ENCODE measurements at places on chromosomes 3 and 15.
A peak's percentile ranks its signal among the peaks of the same experiment; 100 is the strongest.

- no peak for DNase-seq
Measured at GRCh38 chr3:150365132-150365604, 42.9 kb upstream of the TSC22D2 start.

DNA sequence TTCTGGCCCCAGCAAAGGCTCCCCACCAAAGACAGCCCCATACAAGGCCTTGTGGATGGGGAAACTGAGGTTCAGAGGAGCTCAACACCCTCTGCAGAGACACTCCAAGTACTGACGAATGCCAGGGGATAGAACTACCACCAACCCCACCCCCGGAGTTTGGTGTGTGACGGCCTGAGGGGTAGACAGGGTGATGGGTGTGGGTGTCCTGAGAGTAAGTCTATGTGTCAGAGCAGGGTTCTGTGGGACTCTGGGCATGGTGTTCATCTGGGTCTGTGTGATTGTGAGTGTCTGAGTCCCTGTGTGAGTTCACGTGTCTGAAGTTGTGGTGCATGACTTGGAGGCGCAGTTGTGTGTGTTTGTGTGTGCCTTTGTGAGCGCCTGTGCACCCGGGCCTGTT, 7.4 kb downstream of the PTH1R start:
- no peak for DNase-seq

GRCh38 chr3:58102390-58102750, 94.1 kb downstream of the FLNB start:
- DNase-seq = no peak

DNA sequence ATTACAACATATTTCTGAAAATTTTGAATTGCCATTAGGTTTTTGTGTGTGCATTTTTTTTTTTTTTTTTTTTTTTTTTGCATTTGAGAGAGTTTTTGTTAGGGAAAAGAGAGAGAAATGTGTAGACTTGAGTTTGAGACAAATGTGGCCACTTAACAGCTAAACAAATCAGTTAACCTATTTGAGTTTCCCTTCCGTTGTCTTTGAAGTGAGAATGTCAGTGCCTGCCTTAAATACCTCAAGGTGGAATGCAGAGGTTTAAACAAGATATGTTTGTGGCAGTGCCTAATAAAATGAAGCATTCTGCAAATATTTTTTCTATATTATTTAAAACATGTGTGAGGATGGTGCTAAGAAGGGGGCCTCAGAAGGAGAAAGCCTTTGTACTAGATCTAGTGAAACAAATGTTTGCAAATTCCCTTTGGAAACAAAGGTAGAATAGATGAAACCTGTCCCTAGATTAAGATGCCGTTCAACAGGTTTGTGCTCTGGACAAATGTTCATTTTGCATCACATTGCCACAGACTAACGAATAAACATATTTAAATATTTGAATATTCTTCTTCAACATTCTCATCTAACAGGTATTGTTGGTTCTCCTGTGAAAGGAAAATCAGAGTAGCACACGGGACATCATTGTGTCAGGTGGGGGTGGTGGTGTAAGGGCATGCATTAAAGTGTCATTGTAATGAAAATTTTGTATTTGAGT, 80.7 kb downstream of the SATB1 start:
- DNase-seq = no peak

GRCh38 chr3:87673132-87673531, 385.7 kb downstream of the CGGBP1 start:
- no peak for DNase-seq

DNA sequence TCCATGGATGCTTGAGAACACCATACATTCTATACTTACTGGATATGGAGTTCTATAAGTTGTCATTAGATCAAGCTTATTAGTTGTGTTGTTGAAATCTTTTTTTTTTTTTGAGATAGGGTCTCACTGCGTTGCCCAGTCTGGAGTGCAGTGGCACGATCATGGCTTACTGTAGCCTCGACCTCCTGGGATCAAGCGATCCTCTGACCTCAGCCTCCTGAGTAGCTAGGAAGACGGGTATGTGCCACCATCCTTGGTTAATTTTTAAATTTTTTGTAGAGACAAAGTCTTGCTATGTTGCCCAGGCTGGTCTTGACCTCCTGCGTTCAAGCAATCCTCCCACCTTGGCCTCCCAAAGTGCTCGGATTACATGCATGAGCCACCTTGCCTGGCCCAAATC, 12.5 kb upstream of the NCBP2 start:
- no peak for DNase-seq

GRCh38 chr3:13099707-13100106, 26.5 kb upstream of the IQSEC1 start:
- no peak for DNase-seq

- no peak for DNase-seq
Measured at GRCh38 chr15:37219211-37219701, 118.9 kb upstream of the MEIS2 start.

GRCh38 chr15:98347001-98347400, 301.3 kb upstream of the IGF1R start:
- no peak for DNase-seq

DNA sequence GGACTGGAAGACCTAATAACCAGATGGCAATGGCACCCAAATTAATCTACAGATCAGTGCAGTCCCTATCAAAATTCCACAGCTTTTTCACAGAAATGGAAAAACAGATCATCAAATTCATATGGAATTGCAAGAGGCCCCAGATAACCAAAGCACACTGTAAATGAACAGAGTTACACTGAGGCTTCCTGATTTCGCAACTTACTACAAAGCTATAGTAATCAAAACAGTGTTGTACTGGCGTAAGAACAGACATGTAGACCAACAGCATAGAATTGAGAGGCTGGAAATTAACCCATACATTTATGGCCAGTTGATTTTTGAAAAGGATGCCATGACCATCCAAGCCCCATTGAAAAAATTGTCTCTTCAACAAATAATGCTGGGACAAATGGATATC, 16.2 kb downstream of the XPC start:
- no peak for DNase-seq

DNA sequence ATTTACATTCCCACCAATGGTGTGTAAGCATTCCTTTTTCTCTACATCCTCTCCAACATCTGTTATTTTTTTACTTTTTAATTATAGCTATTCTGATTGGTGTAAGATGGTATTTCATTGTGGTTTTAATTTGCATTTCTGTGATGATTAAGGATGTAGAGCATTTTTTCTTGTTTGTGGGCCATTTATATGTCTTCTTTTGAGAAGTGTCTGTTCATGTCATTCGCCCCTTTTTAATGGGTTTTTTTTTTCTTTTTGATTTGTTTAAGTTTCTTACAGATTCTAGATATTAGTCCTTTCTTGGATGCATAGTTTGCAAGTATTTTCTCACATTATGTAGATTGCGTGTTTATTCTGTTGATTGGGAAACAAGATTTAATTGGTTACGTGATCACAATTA, 14.2 kb downstream of the RAP2B start:
- no peak for DNase-seq

- DNase-seq = no peak
Measured at GRCh38 chr3:189172668-189173419, 1.1 kb downstream of the TPRG1 start.

DNA sequence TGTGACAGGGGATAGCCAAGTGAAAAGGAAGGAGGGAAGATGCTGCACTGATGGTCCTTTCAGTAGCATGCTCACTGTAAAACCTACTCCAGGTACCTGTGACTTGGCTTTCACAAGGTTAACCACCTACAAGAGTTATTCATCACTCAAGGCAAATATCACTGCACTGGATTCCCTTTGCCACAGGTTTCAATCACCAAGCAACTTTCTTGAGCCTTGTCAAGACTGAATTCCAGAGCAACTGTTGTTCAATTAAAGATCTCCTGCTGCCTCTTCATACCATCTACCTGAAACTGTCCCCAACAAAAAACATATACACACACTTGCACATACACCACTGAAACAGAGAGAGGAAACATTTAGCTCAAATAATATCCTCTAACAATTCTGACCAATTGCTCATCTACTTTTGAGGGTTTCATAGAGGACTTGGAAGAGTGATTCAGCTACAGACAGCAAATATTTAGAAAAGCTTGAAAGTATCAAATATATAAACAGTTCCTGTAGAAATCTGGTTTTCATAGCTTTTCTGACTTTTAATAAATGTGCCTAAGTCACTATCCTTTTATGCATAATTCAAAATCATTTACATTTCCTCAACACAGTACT, 6.5 kb downstream of the IGF2BP2 start:
- no peak for DNase-seq

- no peak for DNase-seq
Measured at GRCh38 chr3:187941848-187942194, 196.6 kb upstream of the BCL6 start.

DNA sequence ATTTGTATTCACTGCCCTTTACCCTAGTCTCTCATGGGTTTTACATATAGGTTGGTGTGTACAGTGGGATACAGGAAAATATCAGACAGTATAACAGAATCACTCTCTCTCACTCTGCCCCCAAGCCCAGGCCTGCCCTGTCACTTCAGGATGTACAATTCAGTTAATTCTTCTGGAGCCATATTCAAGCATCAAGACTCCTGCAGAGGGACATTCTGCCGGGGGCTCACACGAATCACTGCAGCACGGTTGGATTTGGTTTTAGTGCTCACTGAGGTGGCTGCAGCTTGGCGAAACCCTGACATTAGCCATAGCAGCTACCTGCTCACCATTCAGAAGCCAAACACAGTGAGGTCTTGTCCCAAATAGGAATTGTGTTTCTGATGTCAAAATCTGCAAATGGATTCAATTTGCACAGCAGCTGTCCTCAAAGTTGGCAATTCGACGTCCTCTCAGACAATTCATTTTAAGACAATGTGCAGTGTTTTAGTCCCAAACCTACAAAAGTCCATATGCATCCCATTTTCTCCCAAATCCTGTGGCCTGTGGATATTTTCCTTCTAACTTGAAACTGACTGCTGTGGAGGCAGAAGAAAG, 82.9 kb downstream of the CHSY1 start:
- DNase-seq = no peak

- DNase-seq = no peak
Measured at GRCh38 chr3:16873872-16874271, 10.9 kb upstream of the PLCL2 start.

DNA sequence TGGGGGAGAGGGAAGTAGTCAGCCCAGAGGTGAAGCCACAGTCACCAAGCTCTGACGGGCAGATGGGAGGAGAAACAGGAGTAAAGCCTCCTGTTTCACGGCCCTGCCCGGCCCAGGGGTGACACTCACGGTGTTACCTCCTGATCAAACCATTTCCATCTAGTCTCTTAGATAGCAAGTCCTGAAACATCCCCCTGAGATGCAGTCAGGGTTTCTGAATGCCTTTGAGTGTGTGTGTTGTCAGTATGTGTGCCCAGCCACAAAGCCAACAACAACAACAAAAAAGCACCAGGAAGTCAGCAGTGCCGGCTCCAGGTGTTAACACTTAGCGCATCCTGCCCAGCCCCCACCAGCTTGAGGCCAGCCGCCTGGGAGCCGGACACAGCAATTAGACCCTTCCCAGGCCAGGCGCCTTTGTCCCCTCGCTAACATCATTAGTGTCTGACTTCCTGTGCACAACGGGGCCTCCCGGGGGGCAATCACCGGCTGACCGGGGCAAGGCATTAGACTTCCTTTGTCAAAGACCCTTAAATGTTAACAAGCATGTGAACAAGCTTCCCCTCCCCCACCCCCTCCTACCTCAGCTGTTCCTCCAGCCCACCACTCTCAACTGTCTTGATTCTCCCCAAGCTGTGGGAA, 34.5 kb downstream of the IL17RD start:
- DNase-seq = peak; percentile 23

- DNase-seq = no peak
Measured at GRCh38 chr3:159273070-159273469, 471.2 kb downstream of the MFSD1 start.

DNA sequence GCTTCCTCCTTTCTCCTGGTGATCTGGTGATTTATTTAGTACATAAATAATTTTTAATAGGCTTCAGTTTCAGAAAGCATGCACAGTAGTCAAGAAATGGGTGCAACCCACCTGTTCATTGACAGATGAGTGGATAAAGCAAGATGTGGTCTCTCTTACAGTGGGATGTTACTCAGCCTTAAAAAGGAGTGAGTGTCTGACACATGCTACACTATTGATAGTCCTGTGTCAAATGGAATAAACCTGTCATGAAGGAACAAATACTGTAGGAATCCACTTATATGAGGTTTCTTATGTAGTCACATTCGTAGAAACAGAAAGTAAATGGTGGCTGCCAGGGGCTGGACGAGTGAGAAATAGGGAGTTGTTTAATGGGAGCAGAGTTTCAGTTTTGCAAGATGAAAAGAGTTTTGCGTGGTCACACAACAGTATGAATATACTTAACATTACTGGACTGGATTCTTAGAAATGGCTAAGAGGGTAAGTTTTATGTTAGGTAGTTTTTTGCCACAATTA, 56.0 kb upstream of the PPARG start:
- no peak for DNase-seq

DNA sequence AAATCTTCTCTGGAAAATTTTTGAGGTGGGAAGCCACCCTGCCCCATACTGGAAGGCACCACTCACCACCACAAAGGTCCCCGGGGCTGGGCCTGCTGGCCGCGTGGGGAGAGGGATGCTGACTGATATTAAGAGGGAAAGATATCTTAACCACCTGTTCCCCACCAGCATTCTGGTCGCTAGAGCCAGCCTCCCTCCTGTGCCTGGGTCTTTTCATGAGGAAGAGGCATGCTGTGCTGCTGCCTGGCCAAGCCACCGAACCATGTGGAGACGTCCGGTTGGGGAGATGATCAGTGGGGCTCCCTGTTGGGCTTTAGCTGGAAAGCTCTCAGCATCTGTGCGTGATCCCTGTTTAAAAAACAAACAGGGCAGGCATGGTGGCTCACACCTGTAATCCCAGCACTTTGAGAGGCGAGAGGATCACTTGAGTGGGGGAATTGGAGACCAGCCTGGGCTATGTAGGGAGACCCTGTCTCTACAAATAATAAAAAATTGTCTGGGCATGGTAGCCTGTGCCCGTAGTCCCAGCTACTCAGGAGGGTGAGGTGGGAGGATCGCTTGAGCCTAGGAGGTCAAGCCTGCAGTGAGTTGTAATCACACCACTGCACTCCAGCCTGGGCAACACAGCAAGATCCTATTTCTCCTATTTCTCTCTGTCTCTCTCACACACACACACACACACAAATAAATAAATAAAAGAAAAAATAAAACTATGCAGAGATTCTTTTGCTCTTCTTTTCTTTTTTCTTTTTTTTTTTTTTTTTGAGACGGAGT, 1.0 kb downstream of the KLHL18 start:
- no peak for DNase-seq

GRCh38 chr15:67085237-67085817, 19.9 kb downstream of the SMAD3 start:
- no peak for DNase-seq

- DNase-seq = no peak
Measured at GRCh38 chr3:152280539-152280938, 11.8 kb downstream of the MBNL1 start.

DNA sequence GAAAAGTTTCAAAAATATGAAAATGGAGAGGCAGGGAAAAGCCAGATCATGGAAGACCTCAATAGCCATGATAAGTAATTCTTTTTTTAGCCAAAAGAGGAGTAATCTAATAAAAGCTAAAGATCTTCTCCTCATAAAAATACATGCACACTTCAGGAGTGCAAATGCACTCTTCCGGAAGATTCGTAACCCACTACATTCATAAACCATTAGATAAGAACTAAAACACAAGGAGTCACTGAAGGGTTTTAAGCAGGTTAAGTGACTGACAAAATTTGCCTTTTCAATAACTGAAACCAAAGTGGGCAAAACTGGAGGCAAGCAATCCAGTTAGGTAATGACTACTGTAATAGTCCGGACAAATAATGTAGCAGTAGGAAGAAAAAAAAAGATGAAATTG, 46.0 kb downstream of the UBE3A start:
- no peak for DNase-seq

- DNase-seq = no peak
Measured at GRCh38 chr3:189458528-189458927, 172.7 kb upstream of the TP63 start.

Measured in NCI-H1092 treated with DMSO at 0.1 percent for 48 hours (cell line).